Breast epithelium (tissue), 4 donors: ENCODE measurements at places on chromosomes 2 and 18.

DNA sequence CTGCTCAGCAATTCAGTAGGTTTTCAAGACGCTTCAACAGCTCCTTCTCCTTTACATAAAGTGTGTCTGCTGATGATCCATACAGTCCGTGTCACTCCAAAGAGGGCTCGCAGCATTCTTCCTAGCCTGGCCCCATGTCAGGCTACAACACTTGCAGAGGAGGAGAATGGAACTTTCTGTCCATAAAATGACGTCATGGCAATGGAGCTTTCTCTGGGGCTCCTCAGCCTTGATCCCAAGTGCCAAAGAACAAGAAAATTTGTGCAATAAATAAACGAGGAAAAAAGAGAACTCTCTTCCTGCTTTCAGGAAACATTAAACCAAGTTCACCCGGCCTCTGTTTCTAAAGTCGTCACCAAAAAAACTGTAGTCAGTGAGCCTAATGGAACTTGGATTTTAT, 199.5 kb upstream of the MEIS1 start:
- DNase-seq = no peak
- H3K4me3 ChIP-seq = no peak overlapping the region
- peaks cover 9% of the 10 kb centered on the region for H3K4me1 ChIP-seq
- H3K27me3 ChIP-seq = no peaks in the 10 kb centered on the region

- H3K36me3 ChIP-seq = no peaks in the 10 kb centered on the region
- H3K27me3 ChIP-seq = no peaks in the 10 kb centered on the region
- H3K4me1 ChIP-seq = no peaks in the 10 kb centered on the region
- H3K4me3 ChIP-seq = no peak overlapping the region
- DNase-seq = no peak
- H3K27ac ChIP-seq = no peak overlapping the region
Measured at GRCh38 chr18:44409071-44409470, 271.6 kb upstream of the SETBP1 start.

DNA sequence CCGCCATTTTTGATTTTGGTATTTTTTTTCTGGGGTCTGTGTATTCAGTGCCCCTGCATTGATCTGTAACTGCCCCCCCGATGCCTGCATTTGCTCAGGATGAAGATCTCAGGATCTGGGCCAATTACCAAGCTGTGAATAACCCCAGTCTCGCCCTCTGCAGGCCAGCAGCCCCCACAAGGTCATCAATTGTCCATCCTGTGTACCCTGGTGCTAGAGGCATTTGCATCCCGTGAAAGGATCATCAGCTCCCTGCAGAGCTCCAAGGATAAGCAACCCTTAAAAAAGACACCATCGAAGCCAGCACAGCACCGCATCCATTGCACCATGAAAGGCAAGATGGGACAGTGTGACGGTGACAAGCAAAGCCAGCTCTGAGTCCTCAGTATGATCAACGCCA, 154.1 kb upstream of the KLHL29 start:
- no peak overlapping the region for H3K27ac ChIP-seq
- no peaks in the 10 kb centered on the region for H3K4me1 ChIP-seq
- DNase-seq = no peak
- no peaks in the 10 kb centered on the region for H3K27me3 ChIP-seq

DNA sequence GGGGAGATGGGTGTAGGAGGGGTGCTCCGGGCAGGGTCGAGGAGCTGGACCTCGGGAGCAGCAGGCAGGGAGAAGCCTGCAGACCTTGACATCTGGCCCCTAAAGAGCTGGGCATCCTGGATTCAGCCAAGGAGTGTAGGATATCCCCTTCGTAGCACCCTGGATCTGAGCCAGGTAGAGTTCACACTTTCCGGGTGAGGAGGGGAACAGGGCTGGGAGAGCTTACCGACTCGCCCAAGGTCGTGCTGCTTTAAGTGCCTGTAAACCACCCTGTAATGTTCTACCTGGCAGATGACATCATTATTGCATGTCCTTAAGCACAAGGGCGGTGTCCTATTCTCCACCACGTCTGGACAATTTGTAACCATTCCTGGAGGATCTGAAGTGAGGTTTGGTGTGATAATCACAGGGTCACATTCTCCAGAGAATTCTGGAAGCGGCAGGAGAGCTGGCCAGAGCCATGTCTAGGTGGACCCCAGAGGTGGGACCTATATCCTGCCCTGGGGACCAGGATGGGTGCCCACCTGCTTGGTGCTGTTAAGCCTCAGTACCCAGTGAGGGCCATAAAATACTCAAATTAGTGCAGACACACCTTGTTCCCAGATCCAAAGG, 14.6 kb downstream of the ITM2C start:
- no peaks in the 10 kb centered on the region for H3K27me3 ChIP-seq
- H3K27ac ChIP-seq = no peak overlapping the region
- no peak for DNase-seq
- H3K36me3 ChIP-seq = no peaks in the 10 kb centered on the region
- H3K4me1 ChIP-seq = no peaks in the 10 kb centered on the region
- no peak overlapping the region for H3K4me3 ChIP-seq

GRCh38 chr2:234998404-234999211, 46.8 kb downstream of the SH3BP4 start:
- no peak overlapping the region for H3K4me3 ChIP-seq
- H3K4me1 ChIP-seq = no peaks in the 10 kb centered on the region
- no peaks in the 10 kb centered on the region for H3K36me3 ChIP-seq
- peak overlapping the region; percentile 40 for H3K27ac ChIP-seq
- no peak for DNase-seq
- no peaks in the 10 kb centered on the region for H3K27me3 ChIP-seq

- DNase-seq = no peak
- no peak overlapping the region for H3K27ac ChIP-seq
- H3K4me1 ChIP-seq = no peaks in the 10 kb centered on the region
- H3K27me3 ChIP-seq = no peaks in the 10 kb centered on the region
- no peak overlapping the region for H3K4me3 ChIP-seq
- H3K36me3 ChIP-seq = no peaks in the 10 kb centered on the region
Measured at GRCh38 chr18:35512761-35513160, 15.0 kb upstream of the INO80C start.

- H3K27ac ChIP-seq = no peak overlapping the region
- H3K4me1 ChIP-seq = no peaks in the 10 kb centered on the region
- H3K36me3 ChIP-seq = no peaks in the 10 kb centered on the region
- H3K4me3 ChIP-seq = no peak overlapping the region
- DNase-seq = no peak
Measured at GRCh38 chr2:33081691-33082090, 134.9 kb downstream of the LTBP1 start.

DNA sequence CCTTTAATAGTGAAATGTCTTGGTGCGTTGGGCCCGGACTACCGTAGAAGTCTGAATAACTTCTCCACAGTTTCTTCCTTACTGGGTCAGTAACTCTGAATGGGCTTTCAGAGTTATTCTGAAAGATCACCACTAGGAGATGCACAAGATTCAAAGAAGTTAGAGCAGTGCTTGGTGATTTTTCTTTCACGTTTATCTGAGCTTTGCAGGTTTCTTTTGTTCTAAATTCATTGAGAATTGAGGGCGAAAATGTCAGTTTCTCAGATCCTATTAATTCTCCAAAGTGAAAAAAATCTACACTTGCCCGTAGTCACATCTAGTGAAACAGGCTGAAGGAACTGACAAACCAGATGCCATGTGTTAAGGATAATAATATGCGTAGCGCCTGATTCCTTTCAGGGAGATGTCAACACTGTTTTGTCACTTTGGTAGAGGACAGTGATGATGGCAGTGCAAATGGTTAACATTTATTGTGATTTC, 70.1 kb downstream of the QPCT start:
- no peaks in the 10 kb centered on the region for H3K27me3 ChIP-seq
- no peaks in the 10 kb centered on the region for H3K36me3 ChIP-seq
- H3K27ac ChIP-seq = no peak overlapping the region
- H3K4me1 ChIP-seq = no peaks in the 10 kb centered on the region
- no peak overlapping the region for H3K4me3 ChIP-seq
